Upper lobe of right lung (tissue), 1 donor: ENCODE measurements at places on chromosomes 1 and 21. TPM values are rescaled to one million over a fixed set of nuclear protein-coding genes. Genes with fewer than 3 reads are reported as not detected.

DNA sequence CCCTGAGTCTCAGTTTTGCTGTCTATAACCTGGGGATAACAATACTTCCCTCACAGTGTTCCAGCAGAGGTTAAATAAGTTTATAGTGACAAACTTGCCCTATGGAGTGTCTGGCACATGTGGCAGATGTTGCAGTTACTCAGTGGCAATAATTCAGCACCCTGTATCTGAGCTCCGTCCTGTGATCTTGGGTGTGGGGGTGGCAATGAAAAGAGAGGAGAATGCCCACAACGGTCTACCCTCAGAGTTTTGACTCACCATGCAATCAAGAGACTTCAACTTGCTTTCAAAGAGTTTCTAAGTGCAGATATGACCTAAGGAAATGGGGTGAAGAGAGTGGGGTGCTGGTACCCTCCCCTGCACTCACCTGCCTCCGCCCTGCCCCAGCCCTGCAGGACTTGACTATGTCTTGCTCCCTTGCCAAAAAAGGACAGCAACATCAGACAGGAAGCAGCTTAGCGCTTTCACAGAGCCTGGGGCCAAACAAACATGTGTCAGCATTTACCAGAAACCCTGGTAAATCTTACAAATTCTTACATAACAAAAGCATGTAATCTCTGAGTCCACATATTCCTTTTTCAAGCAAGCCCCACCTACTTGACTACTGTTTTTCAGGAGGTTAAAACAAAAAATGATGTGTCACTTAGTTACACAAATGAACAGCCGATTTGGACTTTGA, 185.1 kb upstream of the CAMK1G start:
- no peak for DNase-seq

- peak; percentile 90 for DNase-seq
These were observed at the start of gene PLEKHO1 for GRCh38 chr1:150149271-150150132. Gene PLEKHO1 (plus strand): TSS chr1:150149916. CDS start chr1:150150258, 342 bp downstream.

DNA sequence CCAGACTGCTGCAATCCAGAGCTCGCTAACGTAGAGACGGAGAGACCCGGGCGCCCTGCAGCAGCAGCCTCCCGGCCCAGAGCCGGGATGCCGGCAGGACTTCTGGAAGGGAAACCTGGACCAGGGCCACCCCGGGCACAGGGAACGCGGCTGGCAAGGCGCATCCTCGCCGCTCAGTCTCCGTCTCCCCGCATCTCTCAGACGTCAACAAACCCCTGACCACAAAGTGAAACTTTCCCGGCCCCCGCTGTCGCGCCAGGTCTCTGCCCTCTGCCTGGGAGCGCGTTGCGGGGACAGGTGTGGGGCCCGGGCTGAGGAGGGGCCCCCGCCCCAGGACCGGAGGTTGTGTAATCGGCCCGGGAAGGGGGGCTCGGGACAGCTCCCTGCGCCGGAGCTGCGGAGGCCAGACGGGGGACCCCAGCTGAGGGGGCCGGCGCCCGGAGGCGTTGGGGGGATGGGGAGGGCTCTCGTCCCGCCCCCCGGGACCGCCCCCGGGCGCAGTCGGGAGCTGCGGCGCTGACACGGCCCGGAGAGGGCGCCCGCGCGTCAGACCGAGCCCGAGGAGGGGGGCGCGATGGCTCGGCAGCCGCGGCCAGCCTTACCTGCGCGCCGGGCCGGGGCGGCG, 116.6 kb upstream of the HIVEP3 start:
- DNase-seq: peak; percentile 81

DNA sequence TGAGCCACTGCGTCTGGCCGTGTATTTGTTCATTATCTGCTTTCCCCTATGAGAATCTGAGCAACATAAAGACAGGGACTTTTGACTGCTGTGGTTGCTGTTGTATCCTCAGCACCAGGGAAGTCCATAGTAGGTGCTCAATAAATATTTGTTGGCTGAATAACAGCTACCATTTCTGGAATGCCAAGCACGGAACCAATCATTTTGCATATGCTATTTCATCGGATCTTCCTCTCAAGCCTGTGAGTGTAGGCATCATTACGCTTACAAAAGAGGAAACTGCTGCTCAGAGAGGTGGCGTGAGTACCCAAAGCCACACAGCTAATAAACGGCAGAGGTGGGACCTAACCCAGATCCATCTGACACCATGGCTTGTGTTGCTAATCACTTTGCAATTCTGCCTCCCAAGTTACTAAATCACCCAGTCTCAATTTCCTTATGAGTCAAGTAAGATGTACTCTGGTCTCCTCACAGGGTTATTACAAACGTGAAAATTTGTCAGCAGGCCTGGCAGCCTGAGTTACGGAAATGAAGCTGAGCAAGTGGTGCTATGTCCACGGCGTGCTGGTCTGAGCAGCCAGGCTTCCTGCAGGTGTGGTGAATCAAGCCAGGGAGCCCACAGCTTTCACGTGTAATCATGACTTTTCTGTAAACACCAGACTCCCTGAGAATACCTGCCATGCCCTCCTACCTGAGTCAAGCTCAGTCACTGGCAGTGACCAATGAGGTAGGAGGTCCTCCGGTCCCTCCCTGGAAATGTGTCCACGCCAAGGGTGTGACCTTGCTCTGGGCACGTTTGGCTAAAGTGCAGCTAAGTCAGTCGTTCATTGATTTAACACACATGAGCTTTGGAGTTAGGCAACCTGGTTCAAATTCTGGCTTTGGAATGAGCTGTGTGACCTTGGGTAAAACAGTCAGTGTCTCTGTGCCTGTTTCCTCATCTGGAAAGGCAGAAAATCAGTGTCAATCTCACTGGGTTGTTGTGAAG, 4.8 kb upstream of the RHCE start:
- DNase-seq: no peak

DNA sequence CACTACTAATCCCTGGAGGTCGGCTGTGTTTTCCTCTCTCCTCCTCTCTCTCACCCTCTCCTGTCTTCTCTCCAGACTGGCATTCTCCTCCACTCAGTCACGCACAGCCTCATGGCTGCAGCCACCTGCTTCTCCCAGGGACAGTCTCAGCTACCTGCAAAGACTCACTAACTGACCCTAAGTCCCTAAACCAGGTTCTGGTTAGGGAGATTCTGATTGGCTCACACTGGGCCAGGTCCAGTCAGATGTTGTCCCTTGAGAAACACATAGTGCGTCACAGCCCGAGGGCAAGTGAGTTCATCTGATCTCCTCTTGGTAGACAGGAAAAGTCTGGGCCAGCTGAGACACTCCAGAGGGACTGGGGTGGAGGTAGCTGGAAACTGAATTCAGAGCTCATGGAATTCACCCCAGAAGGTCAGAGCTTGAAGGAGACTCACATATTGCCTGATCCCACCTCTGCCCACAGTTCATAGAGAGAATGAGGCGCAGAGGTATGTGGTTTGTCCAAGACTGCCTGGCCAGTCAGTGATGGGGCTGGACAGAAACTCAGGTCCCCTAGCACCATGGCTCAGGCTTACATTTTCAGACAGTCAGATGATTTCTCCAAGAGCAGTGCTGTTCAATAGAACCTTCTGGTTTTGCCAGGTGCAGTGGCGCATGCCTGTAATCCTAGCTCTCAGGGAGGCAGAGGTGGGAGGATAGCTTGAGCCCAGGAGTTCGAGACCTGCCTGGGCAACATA, 40.4 kb upstream of the RPL11 start:
- DNase-seq: no peak

DNA sequence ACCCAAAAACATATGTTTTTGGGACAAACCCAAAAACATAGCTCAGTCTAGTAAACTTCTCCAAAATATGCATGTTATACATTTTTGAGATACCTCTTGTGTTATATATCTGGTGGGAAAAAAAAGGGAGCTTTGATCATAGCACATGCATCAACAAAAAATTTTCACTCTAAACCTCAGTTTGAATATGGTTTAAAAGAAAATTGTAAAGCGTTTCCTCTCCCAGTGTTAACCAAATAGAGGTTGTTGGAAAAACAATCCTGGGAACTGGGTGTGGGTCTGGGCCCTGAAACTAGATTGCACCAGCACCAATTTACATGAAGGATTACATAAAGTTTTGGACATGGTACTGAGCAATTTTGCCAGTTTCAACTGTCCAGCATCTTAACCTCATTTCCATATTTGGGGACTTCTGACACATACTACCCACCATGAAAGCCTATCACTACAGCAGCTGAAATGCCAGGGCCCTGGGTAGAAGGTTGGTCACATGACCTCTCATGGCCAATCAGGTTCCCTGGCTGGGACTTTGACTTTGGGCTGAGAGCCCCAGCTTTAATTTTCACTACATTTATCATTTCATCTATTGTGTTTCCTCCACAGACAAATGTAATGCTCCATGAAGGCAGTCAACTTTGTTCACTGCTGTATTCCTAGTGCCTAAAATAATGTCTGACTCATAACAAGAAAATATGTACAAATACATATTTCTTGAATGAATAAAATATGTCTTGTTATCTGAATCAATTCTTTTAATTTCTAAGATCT, 150.7 kb downstream of the SETD4 start:
- DNase-seq: no peak

DNA sequence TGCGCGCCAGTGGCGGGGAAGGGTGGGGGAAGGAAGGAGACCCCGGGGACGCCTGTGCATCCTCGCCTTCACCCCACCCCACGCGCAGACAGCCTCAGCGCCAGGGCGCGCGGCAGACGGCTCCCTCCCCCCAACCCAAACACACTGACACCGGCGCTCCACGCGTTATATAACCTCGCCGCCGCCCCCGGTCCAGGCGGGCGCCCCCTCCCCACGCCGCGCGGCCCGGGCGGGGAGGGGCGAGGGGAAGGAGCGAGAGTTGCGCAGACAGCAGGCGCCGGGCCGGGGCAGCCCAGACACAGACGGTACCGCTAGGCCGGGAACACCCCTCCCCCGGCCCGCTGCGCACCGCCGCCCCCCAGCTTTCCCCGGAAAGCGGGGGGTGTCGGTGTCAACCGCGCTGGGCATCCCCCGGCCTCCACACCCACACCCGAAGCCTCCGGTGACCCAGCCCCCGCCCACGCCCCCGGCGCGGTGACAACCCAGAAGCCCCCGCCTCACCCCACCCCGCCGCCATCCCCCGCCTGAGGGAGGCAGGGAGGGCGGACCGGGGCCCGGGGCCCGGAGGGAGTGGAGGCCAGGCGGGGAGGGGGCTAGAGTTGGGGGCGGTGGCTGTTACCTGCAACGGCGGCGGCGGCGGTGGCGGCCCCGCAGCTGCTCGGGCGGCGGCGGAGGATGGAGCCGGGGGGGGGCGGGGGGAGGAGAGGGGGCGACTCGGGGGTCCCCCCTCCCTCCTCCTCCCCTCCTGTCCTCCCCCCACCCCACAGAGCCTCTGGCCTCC, 432 bp downstream of the AKT3 start:
- DNase-seq: peak; percentile 72

DNA sequence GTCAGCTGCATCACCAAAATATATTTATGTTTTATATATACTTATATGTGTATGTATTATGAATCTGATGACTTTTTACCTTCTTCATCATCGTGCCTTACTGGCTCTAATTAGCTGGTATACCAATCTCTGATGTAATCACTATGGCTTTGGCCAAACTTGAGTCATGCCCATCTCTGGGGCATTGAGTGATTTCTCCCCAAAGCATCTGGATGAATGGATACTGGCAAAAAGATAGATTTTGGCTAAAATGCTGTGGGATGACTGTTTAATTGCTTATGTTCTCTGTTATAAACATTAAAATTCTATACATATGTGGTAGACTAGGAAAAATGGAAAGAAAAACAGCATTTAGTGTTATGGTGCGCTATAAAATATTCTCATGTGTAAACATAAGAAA, 19.6 kb downstream of the CDKN2C start:
- no peak for DNase-seq

- DNase-seq: no peak
These were observed 71.0 kb downstream of the LEPR start for GRCh38 chr1:65491472-65491871.

DNA sequence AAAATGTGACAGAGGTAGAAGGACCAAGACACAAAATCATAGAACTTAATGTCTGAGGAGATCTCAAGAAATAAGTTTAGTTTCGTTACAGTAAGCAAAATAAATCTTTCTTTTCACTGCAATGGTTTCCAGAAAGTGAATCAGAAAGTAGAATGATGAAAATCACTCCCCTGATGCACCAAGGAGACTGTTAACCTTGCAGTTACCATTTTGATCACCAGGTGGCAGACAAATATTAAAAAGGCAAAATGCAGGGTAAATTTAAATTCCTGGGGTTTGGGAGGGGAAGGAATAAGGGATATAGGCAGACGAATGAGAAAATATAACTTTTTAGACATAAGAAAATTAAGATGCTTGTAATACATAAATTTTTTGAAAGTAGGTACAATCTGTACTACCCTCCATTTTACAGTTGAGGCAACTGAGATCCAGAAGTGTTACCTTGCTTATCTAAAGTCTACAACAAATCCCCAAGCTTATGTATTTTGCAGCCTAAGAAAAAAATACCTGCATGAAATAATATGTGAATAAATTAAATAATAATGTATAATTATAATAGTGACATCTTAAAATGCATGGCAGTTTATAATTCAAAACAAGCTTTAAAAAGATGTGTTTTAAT, 253.2 kb downstream of the CRB1 start:
- no peak for DNase-seq

GRCh38 chr1:25797939-25798338, 2.1 kb upstream of the SELENON start:
- DNase-seq: peak; percentile 77

DNA sequence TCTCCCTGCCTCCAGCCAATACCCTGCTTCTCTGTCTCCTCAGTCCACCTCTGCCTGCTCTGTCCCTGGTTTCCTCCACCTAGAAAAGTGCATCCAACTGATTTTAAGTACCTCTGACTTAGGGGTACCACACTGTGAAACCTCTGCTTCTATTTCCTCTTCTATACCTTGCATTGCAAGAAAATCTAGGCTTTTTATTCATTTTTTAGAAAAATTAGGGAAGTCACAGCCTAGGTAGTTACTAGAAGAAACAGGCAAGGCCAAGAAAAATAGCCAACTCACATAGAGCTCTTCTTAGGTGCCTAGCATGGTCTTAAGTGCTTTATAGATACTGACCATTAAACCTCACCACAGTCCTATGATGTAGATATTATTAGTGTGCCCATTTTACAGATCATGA, 39.1 kb downstream of the HIVEP3 start:
- no peak for DNase-seq

DNA sequence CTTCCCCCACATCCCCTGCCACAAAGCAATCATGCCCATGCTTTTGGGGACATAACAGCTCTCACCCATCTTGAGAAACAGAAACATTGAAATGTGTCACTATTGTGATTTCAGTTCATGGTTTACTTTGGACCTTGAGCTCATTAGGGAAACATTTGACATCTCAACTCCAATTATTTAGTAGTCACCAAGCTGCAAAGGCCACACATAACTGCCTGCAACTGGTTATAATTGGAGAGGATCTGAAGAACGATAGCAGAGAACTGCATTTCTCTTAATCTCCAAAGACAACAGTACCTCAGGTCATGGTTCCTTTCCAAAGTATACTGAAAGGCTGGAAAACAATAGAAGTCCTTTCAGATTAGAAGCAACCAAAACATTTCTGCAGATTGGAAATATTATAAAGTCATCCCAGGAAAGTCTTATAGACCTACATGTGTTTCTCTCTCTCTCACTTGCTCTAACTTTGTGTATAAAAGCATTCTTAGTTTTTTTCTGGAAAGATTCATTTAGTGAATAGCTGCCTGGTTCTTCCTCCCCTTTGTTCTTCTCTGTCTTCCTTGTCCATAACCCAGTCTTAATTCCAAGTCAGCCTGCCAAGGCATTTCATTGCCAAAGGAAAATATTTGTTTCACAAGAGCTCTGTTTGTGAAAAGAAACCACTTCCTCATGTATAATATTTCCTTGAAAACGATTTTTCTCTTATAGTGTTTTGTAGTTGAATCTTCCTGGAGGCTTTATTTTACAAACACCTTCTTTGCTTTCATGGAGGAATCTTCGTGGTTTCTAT, 426.8 kb downstream of the ADGRL2 start:
- DNase-seq: no peak

GRCh38 chr1:154423304-154423987, 18.3 kb downstream of the IL6R start:
- no peak for DNase-seq

The SPRR2F gene
- not detected for total RNA-seq

The APH1A gene
- 135 TPM for total RNA-seq

The NOS1AP gene
- 4.9 TPM for total RNA-seq
